ACHN (cell line): ENCODE measurements at places on chromosomes 4 and X.

- DNase-seq, result no peak
Measured at GRCh38 chr4:173529477-173530325, at the start of gene HAND2. TSS of gene HAND2 (minus strand) at chr4:173530229. CDS start at chr4:173529289, 940 bp downstream.

GRCh38 chrX:132216283-132216682 lies 3.0 kb downstream of the RAP2C start:
- no peak for DNase-seq

GRCh38 chr4:7498446-7499200 lies 63.9 kb upstream of the PSAPL1 start:
- DNase-seq, result no peak

DNA sequence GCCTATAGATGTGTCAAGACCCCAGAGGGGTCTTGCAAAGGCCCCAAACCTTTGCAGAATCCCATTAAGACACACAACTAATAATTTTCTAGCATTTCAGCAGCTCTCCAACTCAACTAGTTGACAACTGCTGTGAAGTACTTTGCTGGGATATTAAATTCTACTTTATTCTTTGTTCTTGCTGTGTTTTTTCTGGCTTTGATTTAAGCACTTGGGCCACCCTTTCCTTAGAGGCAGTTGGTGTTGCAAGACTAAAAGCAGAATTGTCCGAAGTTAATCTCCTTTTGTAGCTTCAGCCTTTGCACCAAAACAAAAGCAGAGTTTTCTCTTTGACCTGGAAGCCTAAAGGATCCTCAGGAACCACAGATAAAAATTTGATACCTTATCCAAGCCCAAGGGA lies 353.1 kb upstream of the CLNK start:
- no peak for DNase-seq
